Fibroblast of lung (primary cell): ENCODE measurements at places on chromosomes 16 and 17.

GRCh38 chr16:81881228-81881627, 102.1 kb downstream of the PLCG2 start:
- DNase-seq = no peak
- no peaks in the 10 kb centered on the region for H3K4me1 ChIP-seq
- H3K4me3 ChIP-seq = no peak overlapping the region
- no peaks in the 10 kb centered on the region for H3K36me3 ChIP-seq

GRCh38 chr17:7852262-7852670, 2.6 kb upstream of the TMEM88 start:
- H3K27me3 ChIP-seq = no peaks in the 10 kb centered on the region
- no peak overlapping the region for H3K27ac ChIP-seq
- no peak for DNase-seq
- peaks cover 46% of the 10 kb centered on the region for H3K36me3 ChIP-seq
- no peak overlapping the region for H3K4me3 ChIP-seq

GRCh38 chr17:3532106-3532858, 25.3 kb downstream of the TRPV3 start:
- no peak overlapping the region for H3K27ac ChIP-seq
- no peaks in the 10 kb centered on the region for H3K27me3 ChIP-seq
- no peaks in the 10 kb centered on the region for H3K4me1 ChIP-seq

GRCh38 chr17:37177254-37177870, 198.4 kb upstream of the C17orf78 start:
- H3K4me3 ChIP-seq = no peak overlapping the region
- no peak overlapping the region for H3K27ac ChIP-seq
- no peaks in the 10 kb centered on the region for H3K36me3 ChIP-seq

- no peaks in the 10 kb centered on the region for H3K4me1 ChIP-seq
- H3K36me3 ChIP-seq = no peaks in the 10 kb centered on the region
- no peak for DNase-seq
- H3K4me3 ChIP-seq = no peak overlapping the region
These were observed 21.5 kb downstream of the RPH3AL start for GRCh38 chr17:330993-331701.

DNA sequence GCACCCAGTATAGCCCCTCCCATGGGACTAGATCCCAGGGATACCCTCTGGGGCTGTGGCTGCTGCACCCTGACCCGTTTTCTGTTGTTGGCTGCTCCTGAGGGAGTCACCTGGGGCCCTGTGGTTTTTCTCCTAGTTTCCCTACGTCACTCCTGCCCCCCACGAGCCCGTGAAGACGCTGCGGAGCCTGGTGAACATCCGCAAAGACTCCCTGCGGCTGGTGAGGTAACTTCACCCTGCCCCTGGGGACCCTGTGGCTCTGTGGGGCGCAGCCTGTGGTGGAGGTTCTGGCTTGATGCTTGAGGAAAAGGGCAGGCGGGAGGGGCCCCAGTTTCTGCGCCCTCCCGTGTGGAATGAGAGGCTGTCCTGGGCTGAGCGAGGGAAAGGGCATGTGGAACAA, 27.2 kb downstream of the MGRN1 start:
- DNase-seq = no peak
- no peaks in the 10 kb centered on the region for H3K27me3 ChIP-seq
- no peak overlapping the region for H3K4me3 ChIP-seq
- H3K27ac ChIP-seq = no peak overlapping the region
- H3K36me3 ChIP-seq = peaks cover 15% of the 10 kb centered on the region

GRCh38 chr17:42441371-42442195, 17.1 kb upstream of the ATP6V0A1 start:
- H3K27me3 ChIP-seq = no peaks in the 10 kb centered on the region
- no peak overlapping the region for H3K27ac ChIP-seq
- DNase-seq = no peak
- no peak overlapping the region for H3K4me3 ChIP-seq
- H3K4me1 ChIP-seq = no peaks in the 10 kb centered on the region

- H3K4me1 ChIP-seq = no peaks in the 10 kb centered on the region
- no peak for DNase-seq
- no peak overlapping the region for H3K4me3 ChIP-seq
- no peak overlapping the region for H3K27ac ChIP-seq
These were observed 1.2 kb upstream of the CBLN1 start for GRCh38 chr16:49282690-49283375.

DNA sequence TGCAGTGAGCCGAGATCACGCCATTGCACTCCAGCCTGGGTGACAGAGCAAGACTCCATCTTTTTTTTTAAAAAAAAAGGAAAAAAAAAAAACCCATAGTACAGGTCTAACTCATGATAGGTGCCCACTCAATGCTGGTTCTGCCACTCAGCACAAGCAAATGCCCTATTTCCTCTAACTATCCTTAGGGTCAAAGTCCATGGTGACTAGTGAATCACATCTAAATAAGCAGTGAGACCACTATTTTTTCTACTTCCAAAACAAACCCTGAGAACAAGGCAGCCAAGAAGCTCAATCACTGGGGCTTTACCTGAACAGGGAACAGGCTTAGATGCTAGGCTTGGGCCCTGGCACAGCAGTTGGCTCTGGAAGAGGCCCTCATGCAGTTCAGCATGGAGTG, 3.4 kb downstream of the BLTP2 start:
- no peak overlapping the region for H3K27ac ChIP-seq
- peaks cover 6% of the 10 kb centered on the region for H3K4me1 ChIP-seq
- no peak overlapping the region for H3K4me3 ChIP-seq
- peaks cover 17% of the 10 kb centered on the region for H3K36me3 ChIP-seq
- H3K27me3 ChIP-seq = no peaks in the 10 kb centered on the region

DNA sequence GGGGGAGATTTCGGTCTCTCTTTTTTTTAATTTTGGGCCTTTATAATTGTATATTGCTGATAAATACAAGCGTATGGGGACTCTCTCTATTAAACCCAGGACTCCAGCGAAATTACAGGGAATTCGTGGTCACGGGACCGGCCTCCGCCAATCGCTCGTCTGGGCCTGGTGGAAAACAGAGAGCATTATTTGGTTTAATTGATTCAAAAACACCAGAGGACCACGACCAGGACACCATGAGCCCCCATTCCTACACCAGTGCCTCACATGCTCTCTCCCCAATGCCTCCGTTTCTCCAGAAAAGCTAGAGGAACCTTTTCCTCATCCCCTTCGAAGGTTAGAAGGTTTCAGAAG, at the start of gene HOXB2:
HOXB2 (minus strand) TSS at position 88 of the 354 bp plus-strand sequence. CDS start 198 bp downstream, outside the sequence.
- H3K4me1 ChIP-seq = peaks cover 30% of the 10 kb centered on the region
- H3K27me3 ChIP-seq = no peaks in the 10 kb centered on the region
- peaks cover 11% of the 10 kb centered on the region for H3K36me3 ChIP-seq
- peak within 1 kb of the TSS; percentile 89 for H3K4me3 ChIP-seq

DNA sequence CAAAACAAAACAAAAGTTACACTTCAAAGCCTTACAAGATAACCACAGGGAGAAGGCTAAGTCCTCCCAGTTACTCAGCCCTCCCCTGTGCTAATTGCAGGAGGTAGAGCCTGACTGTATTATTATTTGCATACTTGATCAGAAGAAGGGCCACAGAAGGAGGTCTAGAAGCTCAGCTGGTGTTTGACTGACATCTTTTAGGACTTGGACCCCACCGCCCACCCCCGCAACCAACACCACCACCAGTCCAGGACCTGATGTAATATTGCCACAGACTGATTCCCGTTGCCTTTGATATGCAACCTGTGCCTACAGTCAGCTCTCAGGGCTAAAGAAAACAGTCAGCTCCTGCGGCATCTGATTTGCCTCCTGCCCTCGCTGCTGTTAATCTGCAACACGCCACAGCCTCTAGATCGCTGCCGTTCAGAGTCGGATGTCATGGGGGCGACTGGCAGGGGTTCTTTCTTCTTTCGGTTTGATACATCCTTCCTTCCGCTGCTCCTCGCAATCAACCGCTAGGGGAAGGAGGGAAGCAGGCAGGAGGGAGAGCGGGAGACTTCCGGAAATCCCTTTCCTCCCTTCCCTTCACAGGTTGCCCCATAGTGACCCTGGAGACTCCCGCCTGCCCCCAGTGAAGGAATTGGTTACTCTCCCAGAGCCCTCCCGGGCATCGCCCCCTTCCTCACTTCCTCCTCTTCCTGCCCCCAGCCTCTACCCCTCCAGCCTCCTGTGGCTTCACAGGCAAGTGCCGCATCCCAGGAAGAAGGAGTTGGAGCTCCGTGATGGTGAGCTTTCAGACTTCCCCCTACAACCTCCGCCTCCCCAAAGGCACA, 90.5 kb upstream of the SOX9 start:
- no peaks in the 10 kb centered on the region for H3K36me3 ChIP-seq
- DNase-seq = peak; percentile 70

GRCh38 chr16:84036131-84036530, 6.5 kb downstream of the SLC38A8 start:
- no peak overlapping the region for H3K4me3 ChIP-seq
- no peaks in the 10 kb centered on the region for H3K4me1 ChIP-seq
- no peak for DNase-seq

DNA sequence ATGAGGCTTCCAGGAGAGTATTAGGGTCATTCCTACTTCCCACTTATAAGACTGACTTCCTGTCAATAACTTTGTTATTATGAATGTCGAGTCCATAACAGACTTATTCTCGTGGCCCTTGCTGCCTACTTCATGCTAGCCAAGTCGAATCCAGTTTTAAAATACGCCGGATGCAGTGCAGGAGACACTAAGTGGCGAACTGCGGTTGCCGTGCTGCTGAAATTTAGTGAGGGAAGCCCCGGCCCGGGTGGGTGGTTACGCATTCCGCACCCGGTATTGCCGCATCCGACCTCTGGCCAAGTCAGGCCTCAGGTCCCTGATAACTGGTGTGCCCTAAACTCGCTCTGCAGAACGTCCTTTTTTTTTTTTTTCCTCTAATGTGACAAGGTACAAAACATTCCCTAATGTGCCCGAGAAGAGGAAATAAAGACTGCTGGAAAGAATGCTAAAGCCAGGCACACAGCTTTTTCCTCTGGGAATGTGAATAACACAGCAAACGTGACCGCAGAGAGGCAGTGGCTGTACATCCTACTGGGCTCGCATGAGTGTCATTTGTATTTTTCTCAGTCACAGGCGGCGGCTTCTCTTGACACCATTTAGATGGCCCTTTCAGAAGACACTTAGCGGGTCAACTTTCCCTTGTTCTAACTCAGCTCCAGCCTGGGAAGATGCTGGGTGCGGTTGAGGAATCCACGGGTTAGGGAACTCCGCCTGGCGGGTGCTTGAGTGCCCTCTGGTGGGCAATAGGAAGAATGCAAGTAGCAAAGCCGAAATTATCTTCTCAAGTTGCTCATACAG, 7.1 kb upstream of the AKTIP start:
- DNase-seq = peak; percentile 48
- peaks cover 3% of the 10 kb centered on the region for H3K4me1 ChIP-seq
- no peak overlapping the region for H3K4me3 ChIP-seq
- H3K27me3 ChIP-seq = no peaks in the 10 kb centered on the region
- no peak overlapping the region for H3K27ac ChIP-seq

DNA sequence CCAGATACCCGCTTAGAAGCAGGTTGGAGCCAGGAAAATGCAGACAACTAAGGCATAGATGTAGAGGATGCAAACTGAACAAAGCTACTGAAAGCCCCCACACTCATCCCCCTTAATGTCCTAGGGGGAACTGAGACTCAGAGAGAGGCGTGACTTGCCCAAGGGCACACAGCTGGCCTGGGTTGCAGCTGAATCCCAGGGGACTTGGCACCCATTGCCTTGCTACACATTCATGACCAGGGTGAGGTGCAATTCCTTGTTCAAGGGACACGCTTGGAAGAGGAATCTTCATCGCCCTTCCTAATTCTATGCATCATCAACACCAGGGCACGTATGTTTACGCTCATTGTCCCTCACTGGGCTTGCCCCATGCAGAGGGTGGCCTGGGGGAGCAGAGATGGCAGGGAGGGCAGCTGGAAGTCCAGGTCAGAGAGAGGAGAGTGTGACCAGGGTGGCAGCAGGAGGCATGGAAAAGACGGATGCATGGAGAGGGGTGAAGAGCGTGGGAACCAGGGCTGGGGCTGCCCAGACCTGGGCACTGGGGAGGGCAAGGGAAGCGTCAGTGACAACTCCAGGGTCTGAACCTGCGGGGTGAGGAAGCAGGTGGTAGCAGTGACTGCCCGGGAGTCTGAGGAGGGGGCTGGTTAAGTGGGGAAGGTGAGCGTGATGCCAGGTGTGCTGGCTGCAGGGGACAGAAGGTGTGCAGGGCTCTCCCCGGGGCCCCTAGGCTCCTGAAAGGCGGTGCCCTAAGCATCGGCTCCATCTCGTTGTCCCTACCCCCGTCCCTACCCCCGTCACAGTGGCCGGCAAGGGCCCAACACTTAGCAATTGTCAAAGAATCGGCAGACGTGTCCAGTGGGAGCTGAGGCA, 267.1 kb upstream of the TNRC6C start:
- H3K4me1 ChIP-seq = no peaks in the 10 kb centered on the region
- H3K27ac ChIP-seq = no peak overlapping the region
- H3K27me3 ChIP-seq = peaks cover 6% of the 10 kb centered on the region
- DNase-seq = no peak
- H3K4me3 ChIP-seq = no peak overlapping the region

DNA sequence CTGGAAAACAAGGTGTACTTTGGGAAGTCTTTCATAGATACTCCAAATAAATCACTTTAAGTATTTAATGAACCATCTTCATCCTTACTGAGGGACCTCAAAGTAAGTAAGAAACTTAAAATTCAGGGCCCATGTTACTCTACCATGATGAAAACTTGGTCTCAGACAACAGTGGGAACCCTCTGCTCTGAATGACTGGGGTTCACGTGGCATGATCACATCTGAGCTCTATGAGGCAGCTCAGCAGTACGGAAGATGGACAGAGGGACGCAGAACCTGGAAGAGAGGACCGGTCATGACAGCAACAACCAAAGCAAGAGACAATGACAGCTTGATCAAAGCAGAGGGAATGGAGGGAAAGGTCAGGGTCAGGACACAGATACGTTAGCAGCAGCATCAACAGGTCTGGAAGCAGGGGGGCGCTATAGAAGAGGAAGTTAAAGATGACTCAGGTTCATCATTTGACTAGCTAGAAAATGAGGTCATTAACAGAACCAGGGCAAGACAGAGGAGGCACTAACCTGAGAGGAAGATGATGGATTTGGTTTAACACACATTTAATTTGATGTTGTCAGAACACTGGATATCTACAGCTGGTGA, 9.5 kb downstream of the XPO6 start:
- H3K4me1 ChIP-seq = no peaks in the 10 kb centered on the region
- H3K4me3 ChIP-seq = no peak overlapping the region
- no peak overlapping the region for H3K27ac ChIP-seq
- peaks cover 21% of the 10 kb centered on the region for H3K36me3 ChIP-seq
- H3K27me3 ChIP-seq = no peaks in the 10 kb centered on the region
- no peak for DNase-seq

- H3K36me3 ChIP-seq = peaks cover 16% of the 10 kb centered on the region
- H3K4me1 ChIP-seq = peaks cover 14% of the 10 kb centered on the region
- peak overlapping the region; percentile 97 for H3K27ac ChIP-seq
- DNase-seq = no peak
- no peaks in the 10 kb centered on the region for H3K27me3 ChIP-seq
- H3K4me3 ChIP-seq = peak overlapping the region; percentile 97
These were observed 655 bp downstream of the HIRIP3 start for GRCh38 chr16:29994600-29995323.
